ENCODE measurements at places on chromosomes 1 and 21.

GRCh38 chr1:219442611-219443061 lies 170.3 kb downstream of the ZC3H11B start:
- DNase-seq = no peak

DNA sequence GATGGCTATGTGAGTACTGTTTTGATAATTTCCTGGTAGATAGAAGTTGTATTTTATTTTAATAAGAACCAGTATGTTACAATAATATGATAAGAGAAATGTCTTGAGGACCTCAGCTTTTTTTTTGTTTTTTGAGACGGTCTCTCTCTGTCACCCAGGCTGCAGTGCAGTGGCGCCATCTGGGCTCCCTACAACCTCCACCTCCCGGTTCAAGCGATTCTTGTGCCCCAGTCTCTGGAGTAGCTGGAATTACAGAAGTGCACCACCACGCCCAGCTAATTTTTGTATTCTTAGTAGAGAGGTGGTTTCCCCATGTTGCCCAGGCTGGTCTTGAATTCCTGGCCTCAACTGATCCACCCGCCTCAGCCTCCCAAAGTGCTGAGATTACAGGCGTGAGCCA lies 968.1 kb upstream of the ADGRL4 start:
- no peak for DNase-seq

GRCh38 chr1:29197590-29197924 lies 15.9 kb upstream of the SRSF4 start:
- peak; percentile 65 for DNase-seq

- DNase-seq = peak; percentile 70
These were observed 38.6 kb upstream of the COX20 start for GRCh38 chr1:244796719-244797406.

- DNase-seq = no peak
These were observed 32.3 kb downstream of the MAN1C1 start for GRCh38 chr1:25648681-25649440.
